Hematopoietic multipotent progenitor cell treated with erythropoietin and hydrocortisone succinate and interleukin-3 and kit ligand, for 15 days (in vitro differentiated cells): ENCODE measurements at places on chromosomes 6 and 20.

GRCh38 chr20:20204256-20204655 is 151.9 kb downstream of the CFAP61 start:
- no peak for DNase-seq

GRCh38 chr6:136563386-136564152 is 13.3 kb upstream of the MAP7 start:
- DNase-seq = no peak

DNA sequence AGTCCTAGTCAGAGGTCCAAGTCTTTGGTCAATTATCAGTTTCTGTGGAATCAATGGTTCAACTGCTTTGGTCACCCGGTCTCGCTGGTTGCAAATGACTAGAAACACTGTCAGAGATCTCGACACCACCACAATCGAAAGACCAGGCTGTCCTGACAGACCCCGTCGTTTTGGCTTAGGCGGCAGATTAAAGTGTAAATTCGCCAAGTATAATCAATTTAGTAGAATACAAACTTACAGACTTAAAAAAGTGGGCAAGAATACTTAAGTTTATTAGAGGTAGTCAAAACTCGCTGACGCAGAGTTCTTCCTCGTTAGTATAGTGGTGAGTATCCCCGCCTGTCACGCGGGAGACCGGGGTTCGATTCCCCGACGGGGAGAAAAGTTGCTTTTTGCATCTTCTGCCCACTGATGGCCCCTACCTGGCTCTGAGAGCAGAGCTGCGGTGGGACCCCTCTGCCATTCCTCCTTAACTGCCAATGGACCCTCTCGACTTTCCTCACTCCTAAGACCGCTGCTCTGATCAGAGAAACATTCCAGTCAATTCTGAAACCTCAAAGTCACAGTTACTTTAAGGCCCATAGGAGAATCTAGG is 30.6 kb upstream of the ZNF184 start:
- DNase-seq = peak; percentile 66

GRCh38 chr6:124294574-124295200 is 491.0 kb downstream of the NKAIN2 start:
- DNase-seq = no peak

- DNase-seq = no peak
These were observed 68.5 kb downstream of the SH3BGRL2 start for GRCh38 chr6:79699606-79700005.

- DNase-seq = no peak
These were observed 60.0 kb downstream of the PTPN1 start for GRCh38 chr20:50569864-50570836.

DNA sequence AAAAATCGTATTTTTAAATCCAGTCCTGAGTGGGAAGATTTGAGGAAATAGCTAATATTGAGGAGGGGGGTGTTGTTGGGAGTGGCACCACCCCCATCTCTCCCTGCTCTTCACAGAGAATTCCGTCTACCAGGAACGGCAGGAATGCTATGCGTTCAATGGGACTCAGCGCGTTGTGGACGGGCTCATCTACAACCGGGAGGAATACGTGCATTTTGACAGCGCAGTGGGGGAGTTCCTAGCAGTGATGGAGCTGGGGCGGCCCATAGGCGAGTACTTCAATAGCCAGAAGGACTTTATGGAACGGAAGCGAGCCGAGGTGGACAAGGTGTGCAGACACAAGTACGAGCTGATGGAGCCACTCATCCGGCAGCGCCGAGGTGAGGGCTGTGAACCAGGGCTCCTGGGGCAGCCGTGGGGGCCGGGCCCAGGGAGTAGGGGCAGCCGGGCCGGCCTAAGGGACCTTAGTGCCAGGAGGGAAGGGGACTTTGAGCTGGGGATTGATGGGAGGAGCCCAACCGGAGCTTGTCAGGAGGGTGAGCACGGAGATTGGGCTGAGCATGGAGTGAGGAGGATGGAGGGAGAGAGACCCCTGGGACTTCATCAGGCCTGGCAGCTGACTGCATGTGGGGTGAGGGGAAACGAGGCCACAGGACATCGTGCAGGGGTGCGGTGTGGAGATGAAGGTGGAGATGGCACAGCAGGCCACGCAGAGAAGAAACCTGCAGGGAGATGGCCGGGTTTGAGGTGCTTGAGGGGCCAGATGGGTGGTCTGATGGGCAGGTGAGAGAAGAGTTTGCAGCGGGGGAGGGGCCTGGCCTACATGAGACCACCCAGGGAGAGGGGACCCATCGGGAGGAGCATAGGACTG is 41.3 kb downstream of the HLA-DPB1 start:
- no peak for DNase-seq

GRCh38 chr6:113586413-113587077 is 270.6 kb upstream of the MARCKS start:
- no peak for DNase-seq

DNA sequence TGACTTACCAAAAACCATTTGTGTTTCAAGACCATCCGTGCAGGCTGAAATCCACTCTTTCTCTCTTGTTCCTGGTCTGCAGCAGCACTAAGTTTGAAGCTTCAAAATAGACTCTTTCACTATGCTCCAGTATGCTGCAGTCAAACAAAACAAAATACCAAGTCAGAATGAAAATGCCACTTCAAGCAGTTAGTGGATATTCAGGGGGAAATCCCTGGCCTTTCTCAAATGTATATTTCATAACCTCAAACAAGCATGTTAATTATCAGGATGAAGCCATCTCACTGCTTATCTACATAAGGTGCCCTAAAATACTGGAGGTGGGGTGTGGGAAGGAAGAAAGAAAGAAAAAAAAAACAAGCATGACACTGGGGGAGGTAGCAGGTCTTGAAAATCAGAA is 103.5 kb downstream of the ATXN1 start:
- no peak for DNase-seq

- no peak for DNase-seq
These were observed 25.2 kb downstream of the TBX18 start for GRCh38 chr6:84738996-84739865.

GRCh38 chr6:150874179-150874578 is 8.7 kb downstream of the MTHFD1L start:
- DNase-seq = no peak

DNA sequence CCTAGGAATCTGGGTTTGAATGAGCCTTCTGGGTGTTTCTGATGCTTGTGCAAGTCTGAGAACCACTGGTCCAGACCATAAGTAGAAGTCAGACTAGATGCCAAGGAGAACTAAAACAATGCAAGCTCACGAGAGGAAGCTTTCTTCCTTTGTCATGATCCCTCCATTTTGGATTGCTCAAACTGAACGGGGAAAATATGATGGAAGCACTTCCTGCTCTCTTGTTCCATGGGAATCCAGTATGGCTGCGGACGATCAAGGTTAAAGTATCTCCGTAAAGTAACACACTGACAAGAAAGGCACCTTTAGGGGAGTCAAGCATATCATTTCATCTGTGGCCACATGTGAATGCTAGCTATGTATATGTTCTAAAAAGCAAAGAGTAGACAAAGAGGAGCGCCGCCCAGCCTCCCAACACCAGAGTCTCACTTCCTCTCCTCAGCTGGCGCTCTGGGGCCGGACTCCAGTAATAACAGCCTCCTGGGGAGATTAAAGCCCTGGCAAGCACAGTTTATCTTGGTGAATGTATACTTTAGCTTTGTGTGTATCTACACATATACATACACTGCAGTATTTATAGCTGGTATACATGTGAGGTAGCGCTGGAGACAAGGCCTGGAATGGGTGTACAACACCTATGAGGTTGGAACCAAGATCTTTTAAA is 88.1 kb downstream of the FOXC1 start:
- DNase-seq = no peak

- no peak for DNase-seq
These were observed 35.8 kb downstream of the PHIP start for GRCh38 chr6:79042088-79042798.

- DNase-seq = no peak
These were observed 27.2 kb upstream of the KIF25 start for GRCh38 chr6:167970230-167970629.

DNA sequence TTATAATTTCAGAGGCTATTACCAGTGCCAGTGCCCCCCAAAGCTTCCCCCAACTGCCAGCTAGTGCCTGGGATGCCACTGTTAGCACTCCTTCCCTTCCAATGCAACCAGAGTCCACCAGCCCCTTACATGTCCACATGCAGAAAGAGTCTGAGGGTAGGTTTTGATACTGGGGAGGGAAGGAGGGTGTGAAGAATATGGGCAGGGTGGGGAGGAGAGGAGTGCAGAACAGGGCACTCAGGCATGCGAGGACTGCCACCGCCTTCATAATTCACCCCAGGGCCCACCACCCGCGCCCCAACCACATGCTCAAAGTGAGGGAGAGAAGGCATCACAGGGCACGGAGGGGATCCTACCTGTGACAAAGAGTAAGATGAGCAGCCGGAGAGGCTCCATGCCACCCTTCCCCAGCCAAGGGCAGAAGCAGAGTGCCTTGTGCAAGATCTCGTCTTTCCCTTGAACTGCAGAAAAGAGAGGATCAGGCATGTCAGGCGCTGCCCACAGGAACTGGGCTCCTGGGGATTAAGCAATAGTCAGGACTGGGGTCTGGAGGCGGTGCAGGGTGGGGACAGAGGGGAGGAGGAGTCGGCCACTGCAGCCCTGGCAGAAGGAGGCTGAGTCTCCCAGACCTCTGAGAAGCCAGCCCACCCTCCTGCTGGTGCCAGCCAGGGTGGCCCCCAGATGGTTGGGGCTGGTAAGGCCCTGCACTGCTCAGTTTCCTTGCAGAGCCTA is at the start of gene TREM2:
Gene TREM2 (minus strand): TSS at position 430 of the 732 bp plus-strand sequence. CDS start 34 bp downstream, at position 396.
- DNase-seq = no peak

- no peak for DNase-seq
These were observed 196.3 kb upstream of the SUPT3H start for GRCh38 chr6:45574014-45574461.

DNA sequence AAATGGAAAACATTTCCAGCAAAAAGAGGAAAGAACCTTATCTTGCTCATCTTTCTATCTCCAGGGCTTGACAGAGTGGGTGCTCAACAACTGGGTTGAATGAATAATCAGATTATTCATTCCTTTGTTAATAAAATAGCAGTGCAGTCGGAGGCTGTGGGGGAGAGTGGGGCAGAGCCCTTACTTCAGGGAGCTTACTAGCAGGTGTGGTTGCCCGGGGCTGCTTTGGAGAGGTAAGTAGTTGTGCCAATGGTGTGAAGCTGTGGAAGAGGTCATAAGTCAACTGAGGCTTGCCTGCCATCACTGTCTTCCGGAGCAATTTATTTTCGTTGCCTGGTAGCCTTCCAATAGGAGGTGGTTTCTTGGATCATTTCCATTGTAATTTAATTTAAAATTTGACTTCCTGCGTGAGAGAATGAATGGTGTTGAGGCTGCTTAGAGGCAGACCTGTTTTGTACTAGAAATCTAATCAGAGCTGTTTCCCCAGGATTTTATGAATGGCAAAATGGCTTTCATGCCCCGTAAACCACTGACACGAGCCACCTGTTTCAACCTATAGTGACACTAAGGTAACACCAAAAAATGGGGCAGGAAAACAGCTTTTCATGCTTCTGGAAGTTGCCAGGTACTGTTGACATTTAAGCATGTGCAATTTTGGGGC is 51.4 kb downstream of the ZDHHC14 start:
- DNase-seq = no peak
